ENCODE measurements at places on chromosomes 12 and 14. TPM values are rescaled to one million over a fixed set of nuclear protein-coding genes. Genes with fewer than 3 reads are reported as not detected.

The CLEC4D gene
- 0.31 TPM for total RNA-seq

The EGLN3 gene
- 3.0 TPM for total RNA-seq

The PIWIL1 gene
- 71.7 TPM for total RNA-seq

The MORN3 gene
- 46.1 TPM for total RNA-seq

The TMEM30B gene
- 8.9 TPM for total RNA-seq

The PPM1H gene
- 2.5 TPM for total RNA-seq

The CCDC177 gene
- total RNA-seq = 1.9 TPM

The SYCP3 gene
- total RNA-seq = 42.4 TPM

The POLE gene
- 123 TPM for total RNA-seq

The PMCH gene
- not detected for total RNA-seq

The FAR2 gene
- total RNA-seq = 5.8 TPM

The ANAPC5 gene
- total RNA-seq = 158 TPM

The KLRD1 gene
- total RNA-seq = 0.87 TPM

The CCDC85C gene
- 26.4 TPM for total RNA-seq

The GUCY2C gene
- 0.12 TPM for total RNA-seq

The KRT3 gene
- not detected for total RNA-seq

The SMCO3 gene
- total RNA-seq = not detected

The ERP27 gene
- total RNA-seq = 0.12 TPM

The GPR84 gene
- total RNA-seq = 0.43 TPM

The ASIC1 gene
- 1.9 TPM for total RNA-seq

The TMEM52B gene
- total RNA-seq = 0.74 TPM

The SAMD15 gene
- 22.6 TPM for total RNA-seq

The TRIM9 gene
- 6.0 TPM for total RNA-seq

The ITGB7 gene
- total RNA-seq = 0.24 TPM

The EFCAB11 gene
- 30.5 TPM for total RNA-seq

The SERPINA10 gene
- total RNA-seq = not detected

The DHH gene
- 97.6 TPM for total RNA-seq

The SERPINA9 gene
- total RNA-seq = not detected

The DHRS7 gene
- 20.9 TPM for total RNA-seq

The C12orf54 gene
- total RNA-seq = 22.3 TPM

The TAS2R13 gene
- 3.6 TPM for total RNA-seq

The SLCO1C1 gene
- total RNA-seq = 1.4 TPM

The SALL2 gene
- total RNA-seq = 4.1 TPM

The GNB3 gene
- 4.8 TPM for total RNA-seq

The SLC7A8 gene
- 94.2 TPM for total RNA-seq

The TBC1D30 gene
- 8.7 TPM for total RNA-seq

The CLEC7A gene
- 1.9 TPM for total RNA-seq

The MARK3 gene
- 172 TPM for total RNA-seq

The VPS29 gene
- total RNA-seq = 74.5 TPM

The KRT83 gene
- total RNA-seq = 1.2 TPM

The KCNMB4 gene
- 8.8 TPM for total RNA-seq

The GIT2 gene
- total RNA-seq = 51.9 TPM

The SDR39U1 gene
- 76.7 TPM for total RNA-seq

The HCAR1 gene
- 0.87 TPM for total RNA-seq

The SLC8A3 gene
- 0.39 TPM for total RNA-seq

The MAP1LC3B2 gene
- total RNA-seq = 1.5 TPM

The HSPB8 gene
- total RNA-seq = 45.8 TPM

The HHIPL1 gene
- 2.7 TPM for total RNA-seq

The GLIPR1L2 gene
- total RNA-seq = 6.3 TPM

The PIANP gene
- total RNA-seq = 3.3 TPM

The KICS2 gene
- 27.9 TPM for total RNA-seq

The M6PR gene
- total RNA-seq = 172 TPM

All from testis (tissue), 5 donors.